Stimulated activated CD4-positive, alpha-beta T cell treated with anti-CD3 and anti-CD28 coated beads, Interleukin-2, amount 100 ng/mL, for 4 hours (primary cell): ENCODE measurements at places on chromosomes 6 and 20.

DNA sequence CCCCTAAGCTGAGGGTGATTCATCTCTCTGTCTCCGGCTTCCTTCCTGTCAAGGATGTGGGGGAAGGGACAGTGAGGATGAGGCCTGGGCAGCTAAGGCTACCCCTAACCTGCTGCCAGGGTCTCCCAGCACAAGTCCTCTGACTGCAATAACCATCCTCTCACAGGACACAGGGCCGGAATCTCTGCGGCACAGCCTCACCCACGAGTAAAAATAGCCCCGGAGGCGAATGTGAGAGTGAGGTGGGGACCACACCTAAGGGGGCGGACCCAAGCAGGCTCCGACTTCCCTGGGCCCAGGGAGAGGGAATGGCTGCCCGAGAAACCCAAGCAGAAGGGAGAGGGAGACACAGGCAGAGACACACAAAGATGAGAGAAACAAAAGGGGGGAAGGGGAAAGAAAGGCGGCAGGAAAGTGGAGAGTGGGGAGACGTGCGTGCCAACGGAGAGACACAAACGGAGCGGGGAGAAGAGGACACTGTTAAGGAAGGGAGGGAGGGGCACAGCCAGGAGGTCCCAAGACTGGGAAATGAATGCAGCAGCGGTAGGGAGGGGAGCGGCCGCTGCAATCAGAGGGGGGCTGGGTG lies 1.4 kb downstream of the CLIC1 start:
- peak; percentile 31 for DNase-seq

GRCh38 chr6:126156973-126157372 lies 170.6 kb downstream of the TRMT11 start:
- no peak for DNase-seq

DNA sequence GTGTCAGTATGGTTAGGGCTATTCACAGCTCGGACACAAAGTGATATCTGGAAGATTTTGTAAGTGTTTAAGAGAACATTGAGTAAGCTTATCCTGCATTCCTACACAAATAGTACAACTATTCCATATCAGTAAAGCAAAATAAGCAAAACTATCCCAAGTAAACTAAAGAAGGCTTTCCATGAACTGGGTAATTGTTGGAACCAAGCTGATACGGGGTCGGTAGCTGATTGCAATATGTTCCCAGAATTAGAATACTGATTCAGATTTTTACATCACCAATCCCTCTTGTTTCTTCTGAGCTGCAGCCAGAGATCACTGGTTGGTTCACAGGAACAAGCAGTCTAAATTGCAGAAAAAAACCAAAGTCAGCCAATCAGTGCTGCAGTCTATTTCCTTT lies 54.1 kb downstream of the CDS2 start:
- DNase-seq: no peak

DNA sequence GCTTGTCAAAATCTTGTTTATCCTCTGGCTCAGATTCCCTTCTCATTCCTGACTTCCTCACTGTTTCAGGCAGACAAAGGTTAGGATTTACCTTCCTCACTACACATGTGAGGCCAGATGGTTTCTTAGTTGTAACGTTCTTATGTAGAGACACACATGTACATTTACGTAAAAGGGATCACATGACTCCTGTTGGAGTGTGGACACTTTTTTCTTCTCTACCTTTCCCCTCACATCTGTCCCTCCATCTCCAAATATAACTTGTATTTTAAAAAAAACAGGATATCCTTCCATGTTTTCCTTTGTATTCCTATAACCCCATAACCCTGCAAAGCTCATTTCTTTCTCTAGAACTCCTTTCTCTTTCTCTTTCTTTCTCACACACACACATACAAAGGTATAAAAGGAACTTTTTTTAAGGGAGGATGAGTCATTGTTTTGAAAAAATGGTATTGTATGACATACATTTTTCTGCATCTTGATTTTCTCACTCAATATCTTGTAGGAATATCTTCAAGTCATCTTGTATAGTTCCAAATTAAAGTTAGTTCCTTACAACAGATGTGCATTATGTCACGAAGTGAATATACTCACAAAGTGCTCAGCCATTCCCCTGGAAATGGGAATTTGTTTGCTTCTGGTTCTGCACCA lies 78.2 kb upstream of the SULF2 start:
- DNase-seq: no peak

DNA sequence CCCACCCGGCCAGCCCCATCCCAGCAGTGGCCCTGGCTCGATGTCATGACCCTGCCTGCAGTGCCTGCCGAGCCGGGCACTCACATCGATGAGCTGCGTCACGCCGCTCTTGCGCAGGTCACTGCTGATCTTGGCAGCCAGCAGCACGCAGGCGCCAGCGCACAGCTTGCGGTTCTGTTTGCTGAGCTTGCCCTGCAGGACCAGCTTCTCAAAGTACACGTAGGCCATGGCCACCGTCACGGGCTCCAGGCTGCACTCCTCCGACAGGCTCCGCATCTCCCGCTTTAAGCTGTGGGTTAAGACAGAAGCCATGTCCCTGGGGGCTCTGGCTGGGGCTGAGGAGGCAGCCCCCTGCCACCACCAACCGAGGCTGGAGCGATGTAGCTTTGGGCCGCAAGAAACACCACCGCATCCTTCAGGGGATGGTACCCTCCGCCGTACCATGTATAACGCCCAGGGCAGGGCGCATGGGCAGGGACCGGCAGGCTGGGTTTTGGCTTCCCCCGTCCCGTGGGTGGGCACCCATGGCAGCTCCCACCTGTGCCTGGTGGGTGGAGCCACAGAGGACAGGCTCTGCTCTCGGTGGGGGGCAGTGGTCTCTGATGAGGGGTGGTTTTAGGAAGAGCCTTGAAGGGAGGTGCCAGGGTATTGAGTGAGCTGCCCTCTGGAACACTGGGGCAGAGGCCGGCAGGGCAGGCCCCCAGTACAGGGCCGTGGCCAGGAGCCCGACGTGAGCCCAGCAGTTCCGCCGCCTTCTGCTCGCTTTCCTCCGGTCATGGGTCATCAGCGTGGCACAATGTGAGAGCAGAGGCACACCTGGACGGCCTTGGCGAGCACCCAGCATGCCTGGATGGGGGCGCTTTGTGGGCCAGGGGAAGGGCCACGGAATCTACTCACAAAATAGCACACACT lies 4.5 kb downstream of the RPS21 start:
- no peak for DNase-seq

- DNase-seq: no peak
Observed at GRCh38 chr6:85129881-85130280, 320.0 kb upstream of the NT5E start.

DNA sequence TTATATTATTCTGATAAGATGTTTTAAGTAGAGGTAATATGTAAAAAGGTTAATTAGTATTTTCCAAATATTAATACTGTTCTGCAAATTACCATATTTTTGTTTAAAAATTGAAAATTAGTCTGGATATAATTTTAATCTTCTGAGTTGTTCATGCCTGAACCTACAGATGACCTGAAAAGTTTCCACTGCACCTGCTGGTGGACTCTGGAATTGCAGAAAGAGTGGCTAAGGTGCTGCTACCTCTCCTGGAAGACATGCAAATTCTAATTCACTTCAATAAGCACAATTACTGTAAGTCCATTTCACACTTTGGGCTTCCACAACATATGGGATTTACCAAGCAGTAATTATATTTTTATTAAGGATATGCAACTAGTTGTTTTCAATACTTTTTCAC lies 77.7 kb upstream of the OLIG3 start:
- peak; percentile 48 for DNase-seq

- DNase-seq: no peak
Observed at GRCh38 chr6:83854001-83854501, 891 bp downstream of the RIPPLY2 start.

DNA sequence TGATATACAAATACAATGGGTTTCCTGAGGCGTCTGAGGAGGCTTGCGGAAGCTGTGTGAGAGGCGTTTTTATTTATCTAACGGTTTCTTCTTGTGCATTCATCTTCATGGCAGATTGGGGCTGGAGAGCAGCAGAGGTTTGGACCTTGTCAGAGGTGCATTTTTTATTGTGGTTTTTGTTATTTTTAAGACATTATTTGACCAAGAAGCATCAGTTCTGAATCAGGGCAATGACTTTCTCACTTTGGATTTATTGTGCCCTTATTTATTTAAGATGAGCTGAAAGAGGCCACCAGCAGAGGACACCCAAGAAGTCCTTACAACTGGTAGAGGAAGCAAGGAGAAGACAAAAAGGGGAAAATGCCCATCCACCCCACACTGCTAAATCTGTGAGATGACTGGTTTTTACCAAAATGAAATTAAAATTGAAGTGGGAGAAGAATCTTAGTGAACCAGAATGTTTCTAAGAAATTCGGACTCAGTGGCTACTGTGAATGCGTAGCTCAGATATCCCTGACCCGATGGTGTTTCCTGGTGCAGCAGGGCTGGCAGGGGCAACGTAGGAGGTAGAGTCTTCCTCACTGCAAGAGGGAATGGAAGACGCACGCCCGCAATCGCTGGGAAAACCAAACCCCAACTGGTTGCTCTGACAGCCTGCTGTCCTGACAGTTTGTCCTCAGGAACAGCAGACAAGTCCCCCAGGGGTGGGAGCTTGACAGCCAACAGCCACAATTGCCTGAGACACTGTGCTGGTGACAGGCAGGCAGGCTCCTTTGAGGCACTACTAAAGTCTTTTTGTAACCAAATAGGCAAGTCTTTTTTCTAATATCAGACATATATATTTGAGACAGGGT lies 14.2 kb downstream of the PRR18 start:
- DNase-seq: no peak

DNA sequence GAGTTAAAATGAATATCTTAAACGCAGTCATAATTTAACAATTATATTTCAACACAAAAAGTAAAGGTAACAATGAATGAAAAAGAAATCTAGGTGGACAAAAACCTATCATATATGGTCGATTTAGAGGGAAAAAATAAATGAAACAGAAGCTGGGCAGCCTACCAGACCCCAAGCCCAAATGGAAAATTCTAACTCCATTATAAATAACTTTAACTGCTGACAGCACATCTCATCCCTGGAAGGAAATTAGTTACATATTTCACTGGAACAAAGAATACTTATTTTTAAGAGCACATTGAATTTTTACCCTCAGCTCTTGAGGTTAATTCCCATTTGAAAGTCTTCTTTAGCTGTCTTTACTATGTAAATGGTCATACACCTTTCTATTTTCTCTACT lies 39.1 kb downstream of the COL12A1 start:
- no peak for DNase-seq

DNA sequence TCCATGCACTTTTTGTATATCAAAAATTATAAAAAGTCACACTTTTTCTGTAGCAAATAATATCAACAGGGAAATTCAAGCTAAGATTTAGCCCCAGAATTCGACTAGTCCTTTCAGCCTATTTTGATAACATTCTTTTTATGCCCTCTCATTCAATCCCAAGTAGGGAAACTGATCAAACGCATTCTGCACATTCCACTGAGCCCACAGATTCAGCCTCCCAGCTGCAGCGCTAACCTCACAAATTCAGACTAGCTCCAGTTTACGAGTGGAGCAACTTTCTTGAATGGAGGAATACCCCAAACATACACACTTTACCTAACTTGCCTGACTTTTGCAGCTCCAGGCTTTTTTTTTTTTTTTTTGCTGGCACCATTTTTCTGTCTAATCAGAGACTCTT lies 70.3 kb upstream of the HEY2 start:
- no peak for DNase-seq

DNA sequence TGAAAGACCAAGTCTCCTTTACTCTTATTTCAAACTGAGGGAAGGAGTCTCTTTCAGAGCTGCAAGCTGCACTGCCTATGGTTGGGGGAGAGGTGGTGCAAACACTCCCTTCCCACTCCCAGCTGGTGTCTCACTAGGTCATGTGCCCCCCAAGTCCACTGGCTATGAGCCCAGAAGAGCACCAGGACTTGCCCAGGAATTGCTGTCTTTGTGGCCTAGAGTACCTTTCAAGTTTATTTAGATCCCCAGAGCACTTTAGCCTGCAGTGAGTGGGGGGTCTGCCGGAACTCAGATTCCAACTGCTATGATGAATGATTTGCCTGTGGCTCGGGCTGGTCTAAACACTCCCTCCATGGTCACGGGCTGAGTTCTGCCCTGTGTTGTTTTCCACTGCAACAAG lies 192.6 kb upstream of the CITED2 start:
- no peak for DNase-seq

DNA sequence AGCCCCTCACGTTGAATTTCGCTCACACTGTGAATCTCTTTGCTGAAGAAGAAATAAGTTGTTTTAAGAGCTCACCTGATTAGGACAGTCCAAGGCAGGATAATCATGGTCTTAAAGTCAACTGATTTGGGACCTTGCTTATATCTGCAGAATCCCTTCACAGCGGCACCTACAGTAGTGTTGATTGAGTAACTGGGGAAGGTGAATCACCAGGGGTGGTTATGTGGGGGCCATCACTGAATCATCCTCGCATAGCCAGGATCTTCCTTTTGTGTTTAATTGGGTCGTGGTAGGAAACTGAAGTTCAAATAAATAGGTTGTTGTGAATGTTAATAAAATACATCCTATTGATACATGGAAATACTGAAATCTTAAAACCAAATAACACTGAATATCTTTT lies 20.2 kb upstream of the MICA start:
- no peak for DNase-seq

- DNase-seq: no peak
Observed at GRCh38 chr6:3090013-3090412, 21.7 kb downstream of the RIPK1 start.

- DNase-seq: no peak
Observed at GRCh38 chr6:31252625-31253024, 19.3 kb downstream of the HLA-C start.

GRCh38 chr20:55540013-55540412 lies 465.3 kb downstream of the CBLN4 start:
- DNase-seq: no peak

DNA sequence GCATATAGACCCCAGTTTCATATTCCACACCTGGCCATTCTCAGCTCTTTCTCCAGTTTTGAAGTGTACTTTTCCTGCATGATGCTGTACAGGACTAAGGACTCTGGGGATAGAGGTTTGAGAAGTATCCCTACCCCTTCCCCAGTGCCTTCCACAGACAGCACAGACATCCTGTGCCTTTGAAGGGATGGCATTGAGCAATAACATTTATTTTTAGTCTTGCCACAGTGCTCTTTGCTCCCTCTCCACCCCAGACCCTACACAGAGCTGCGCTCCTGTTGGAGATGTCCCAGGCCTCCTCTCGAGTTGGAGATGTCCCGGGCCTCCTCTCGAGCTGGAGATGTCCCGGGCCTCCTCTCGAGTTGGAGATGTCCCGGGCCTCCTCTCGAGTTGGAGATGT lies 275.8 kb downstream of the FARS2 start:
- DNase-seq: no peak

DNA sequence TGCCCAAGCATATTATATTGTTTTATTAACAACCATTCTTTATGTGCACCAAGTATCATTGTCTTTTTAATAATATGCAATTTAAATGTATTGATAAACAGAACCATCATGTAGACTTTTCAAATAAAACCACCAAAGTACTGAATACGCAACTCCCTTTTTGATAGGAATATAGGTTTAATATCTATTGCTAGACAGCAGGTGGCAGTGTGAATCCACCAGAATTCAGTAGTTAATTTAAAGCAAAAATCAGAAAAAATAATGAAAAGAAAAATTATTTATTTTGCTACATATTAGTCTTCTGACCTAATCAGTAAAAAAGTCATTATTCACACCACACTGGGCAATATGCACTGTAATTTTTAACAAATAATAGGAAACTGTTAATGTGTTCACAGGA lies 143.7 kb downstream of the KLHL32 start:
- no peak for DNase-seq
